ENCODE measurements at places on chromosomes 2 and 18.

DNA sequence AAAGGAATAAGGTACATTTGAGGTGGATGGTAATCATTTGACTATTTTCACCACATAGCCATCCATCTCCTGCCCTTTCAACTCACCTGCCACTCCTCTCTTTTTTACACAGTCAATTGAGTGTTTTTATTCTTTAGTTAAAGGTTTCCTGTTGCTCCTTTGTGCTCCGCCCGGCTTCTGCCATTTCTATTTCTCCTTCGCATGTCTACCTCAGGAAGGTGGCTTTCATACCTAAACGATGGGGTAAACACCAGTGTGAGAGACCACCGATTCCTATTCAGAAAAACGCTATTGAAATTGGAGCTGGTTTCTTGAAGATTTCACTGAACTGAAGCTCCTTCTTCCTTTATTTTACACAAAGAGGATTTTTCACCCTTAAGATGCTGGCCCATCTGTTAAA is 1628.0 kb upstream of the PIK3C3 start:
- DNase-seq, result no peak

GRCh38 chr2:100404411-100404810 is 13.1 kb downstream of the CHST10 start:
- no peak for DNase-seq

DNA sequence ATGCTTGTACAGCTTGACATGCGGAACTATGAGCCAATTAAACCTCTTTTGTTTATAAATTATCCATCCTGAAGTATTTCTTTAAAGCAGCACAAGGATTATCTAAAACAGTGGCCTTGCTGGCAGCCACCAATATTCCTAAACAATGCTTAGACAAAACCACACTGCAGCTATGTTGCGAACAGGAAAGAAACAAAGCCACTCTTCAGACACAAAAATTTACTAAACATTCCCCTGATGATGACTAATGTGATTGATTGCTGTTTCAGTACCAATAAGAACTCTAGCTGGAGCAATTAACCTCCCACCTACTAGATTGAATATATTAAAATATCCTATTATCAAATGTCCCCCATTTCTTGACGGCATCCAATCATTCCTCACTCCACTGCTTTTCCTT is 325.8 kb upstream of the REG3G start:
- no peak for DNase-seq

GRCh38 chr2:200784215-200784614 is 27.5 kb upstream of the BZW1 start:
- no peak for DNase-seq
